ENCODE measurements at places on chromosomes 5 and 9.

GRCh38 chr5:32848681-32849080, 137.6 kb downstream of the NPR3 start:
- DNase-seq, result no peak

DNA sequence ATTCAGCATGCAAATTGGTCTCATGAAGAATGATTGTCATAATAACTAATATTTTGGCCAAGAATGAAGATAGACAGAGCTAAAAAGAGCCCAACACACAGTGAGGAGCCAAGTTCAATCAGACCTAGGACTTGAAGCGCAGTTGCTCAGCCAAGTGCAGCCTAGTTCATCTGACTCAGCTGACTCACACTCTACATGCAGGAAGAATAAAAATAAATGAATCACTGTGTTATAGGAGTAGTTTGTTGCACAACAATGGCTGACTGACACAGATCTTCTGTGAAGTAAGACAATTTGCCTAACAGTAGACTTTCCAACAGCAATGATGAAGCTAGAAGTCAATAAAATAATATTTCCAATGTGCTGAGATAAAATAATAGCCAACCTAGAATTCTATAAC, 261.5 kb downstream of the CEMIP2 start:
- DNase-seq, result peak; percentile 18

- no peak for DNase-seq
Measured at GRCh38 chr5:39717176-39717897, 292.6 kb upstream of the DAB2 start.

GRCh38 chr5:160105686-160106360, 13.4 kb downstream of the PWWP2A start:
- DNase-seq, result no peak

- DNase-seq, result no peak
Measured at GRCh38 chr5:59584858-59585846, 308.4 kb downstream of the PDE4D start.

- no peak for DNase-seq
Measured at GRCh38 chr5:173297813-173298212, 30.4 kb downstream of the STC2 start.

DNA sequence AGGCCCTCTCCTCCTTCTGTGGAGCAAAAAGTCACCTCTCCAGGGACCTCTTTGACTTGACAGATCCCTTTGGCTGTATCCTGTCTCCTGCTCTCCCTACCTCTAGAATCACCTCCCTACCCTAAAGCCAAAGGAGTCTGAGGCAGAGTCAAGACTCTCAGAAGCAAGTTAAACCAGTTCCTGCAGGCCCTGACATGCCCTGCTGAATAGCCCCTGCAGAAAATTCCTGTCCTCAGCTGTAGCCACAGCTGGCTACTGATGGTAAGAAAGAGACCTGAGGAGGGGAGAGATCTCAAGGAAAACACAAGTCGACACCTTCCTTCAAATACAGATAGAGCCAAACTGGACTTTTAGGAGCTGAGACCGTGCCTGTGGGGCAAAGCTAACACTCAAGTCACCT, 23.7 kb upstream of the UBAP2 start:
- DNase-seq, result no peak

- DNase-seq, result no peak
Measured at GRCh38 chr5:73256012-73256411, 83.0 kb downstream of the TMEM174 start.

DNA sequence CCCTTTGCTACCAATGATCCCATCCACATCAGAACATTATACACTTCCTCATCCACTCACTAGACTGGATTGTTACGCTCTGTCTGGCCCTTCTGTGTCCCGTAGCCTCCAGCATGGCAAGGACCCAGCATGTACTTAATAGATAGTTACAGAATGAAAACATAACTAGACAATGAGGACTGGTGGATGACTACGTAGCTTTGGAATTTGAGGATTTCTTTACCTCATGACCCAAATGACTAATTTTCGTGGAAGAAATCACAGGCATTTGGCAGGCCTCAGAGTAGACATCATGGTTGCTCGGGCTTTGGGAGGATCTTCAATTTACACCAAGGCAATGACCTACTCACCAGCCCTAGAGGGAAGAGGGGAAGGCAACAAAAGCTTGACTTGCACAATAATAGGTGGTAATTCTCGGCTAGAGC, 299.8 kb downstream of the TLE1 start:
- peak; percentile 98 for DNase-seq

GRCh38 chr5:56215019-56215830, 17.9 kb downstream of the ANKRD55 start:
- no peak for DNase-seq

DNA sequence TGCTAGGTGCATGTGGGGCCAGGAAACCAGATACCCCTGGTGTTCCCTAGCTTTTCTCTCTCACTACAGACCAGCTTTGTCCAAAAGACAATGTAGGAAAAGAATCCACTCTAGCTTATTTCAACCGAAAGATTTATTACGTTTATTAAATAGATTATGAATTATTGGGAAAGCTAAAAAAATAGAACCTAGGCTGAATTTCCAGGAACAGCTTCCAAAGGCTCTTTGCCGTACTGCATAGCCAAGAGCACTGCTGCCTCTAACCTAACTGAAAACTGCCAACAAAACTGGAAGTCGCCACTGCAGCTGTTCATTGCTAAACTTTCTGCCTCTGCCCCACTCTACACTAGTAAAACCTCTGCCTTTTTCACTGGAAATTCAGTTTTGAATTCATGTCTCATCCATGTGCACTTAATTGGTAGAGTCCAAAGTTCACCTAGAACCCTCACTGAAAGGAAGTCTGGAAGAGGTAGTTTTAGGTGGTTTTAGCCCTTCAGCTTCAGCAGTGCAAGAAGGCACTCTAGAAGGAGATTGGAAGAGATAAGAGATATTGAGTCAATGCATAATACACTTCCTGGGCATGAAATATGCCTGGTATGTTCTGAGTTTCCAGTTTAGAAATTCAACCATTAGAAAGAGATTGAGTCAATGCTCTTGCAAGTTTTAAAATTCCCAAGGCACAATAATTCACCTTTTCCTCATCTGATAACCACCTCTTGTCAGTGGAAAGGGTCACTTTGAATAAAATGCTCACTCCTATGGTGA, 927.9 kb downstream of the MAT2B start:
- no peak for DNase-seq

GRCh38 chr5:144144956-144145751, 25.3 kb downstream of the YIPF5 start:
- DNase-seq, result no peak

DNA sequence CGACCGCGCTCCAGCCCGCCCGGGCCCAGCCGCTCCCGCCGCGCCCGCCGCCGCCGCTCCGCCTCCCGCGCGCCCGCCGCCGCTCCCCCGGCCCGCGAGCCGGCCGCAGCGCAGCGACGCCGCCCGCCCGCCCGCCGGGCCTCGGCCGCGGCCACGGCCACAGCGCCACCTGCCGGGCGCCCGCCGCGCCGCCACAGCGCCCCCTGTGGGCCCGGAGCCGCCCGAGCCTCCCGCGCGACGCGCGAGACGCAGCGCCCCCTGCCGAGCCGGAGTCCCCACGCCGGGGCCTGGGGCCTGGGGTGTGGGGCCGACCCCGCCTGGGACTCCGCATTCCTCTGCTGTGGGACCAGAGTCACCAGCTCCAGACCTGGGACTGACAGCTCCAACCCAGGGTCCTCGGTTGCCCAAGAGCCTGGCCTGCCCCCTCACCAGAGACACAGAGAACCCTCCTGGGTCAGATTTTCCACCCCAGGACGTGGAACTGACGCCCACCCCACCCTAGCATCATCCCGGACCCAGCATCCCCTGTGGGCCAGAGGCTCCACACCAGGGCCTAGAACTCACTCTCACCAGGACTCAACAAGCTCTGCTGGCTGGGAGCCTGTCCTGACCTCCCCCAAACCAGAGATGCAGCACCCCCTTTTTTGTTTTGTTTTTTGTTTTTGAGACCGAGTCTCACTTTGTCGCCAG, at the start of gene RAPGEF1:
TSS of gene RAPGEF1 (minus strand) at position 118 of the 690 bp plus-strand sequence. CDS start 246 bp downstream, outside the sequence.
- no peak for DNase-seq

DNA sequence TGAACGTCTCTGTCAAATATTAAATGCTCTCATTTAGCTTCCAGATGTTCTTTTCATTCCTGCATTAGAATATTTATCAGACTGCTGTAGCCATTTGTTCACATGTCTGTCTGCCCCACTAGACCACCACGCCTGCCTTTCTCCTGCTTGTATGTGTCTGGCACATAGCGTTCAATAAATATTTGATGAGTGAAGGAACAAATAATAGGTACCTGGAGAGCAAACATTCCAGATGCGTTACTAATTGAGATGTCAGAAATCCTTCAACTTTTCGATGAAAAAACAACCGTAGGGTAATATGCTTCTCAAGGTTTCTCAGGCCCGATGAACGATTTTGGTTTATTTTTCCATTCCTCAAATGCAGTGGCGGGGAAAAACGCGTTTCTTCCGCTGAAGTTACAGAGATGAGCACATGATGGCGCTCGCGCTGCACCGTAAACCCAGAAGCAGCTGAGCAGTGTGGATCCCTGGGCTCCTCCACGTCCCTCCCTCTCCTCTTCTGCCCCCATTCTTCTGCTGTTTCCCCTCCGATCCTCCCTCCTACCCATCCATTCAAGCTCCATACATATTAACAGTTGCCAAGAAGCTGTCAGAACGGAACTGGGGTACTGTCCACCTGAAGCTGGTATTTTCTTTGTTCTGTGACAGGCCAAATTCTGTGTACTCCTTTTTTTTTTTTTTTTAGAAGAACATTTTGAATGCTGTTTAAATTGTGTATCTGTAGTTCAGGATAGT, 245.4 kb downstream of the MPDZ start:
- DNase-seq, result peak; percentile 75

DNA sequence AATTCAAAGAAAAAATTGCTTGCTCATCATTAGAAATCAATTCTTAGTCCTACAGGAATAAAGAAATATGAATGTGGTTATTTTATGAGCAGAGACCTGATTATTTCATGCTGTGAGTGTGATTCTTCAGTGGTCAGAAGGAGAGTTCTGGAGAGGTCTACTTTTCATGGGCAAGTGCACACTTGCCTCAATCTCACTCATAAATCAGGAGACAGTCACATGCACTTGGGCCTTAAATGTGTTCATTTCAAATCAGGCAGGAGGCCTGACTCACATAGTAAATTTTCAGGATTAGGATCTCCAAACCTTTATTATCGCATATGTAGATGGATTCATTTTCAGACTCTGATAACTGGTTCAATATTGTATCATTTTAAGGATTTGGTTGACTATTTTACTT, 323.2 kb upstream of the CCNH start:
- DNase-seq, result no peak

DNA sequence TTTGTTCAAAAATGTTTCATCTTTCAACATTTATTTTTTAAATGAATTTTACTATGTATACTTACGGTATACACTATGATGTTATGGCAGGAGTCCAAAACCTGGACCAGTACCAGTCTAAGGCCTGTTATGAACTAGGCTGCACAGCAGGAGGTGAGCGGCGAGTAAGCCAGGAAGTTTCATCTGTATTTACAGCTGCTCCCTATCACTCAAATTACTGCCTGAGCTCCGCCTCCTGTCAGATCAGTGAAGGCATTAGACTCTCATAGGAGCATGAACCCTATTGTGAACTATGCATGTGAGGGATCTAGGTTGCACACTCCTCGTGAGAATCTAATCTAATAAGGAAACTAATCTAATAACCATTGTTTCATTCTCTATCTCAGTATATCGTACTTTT, 715.5 kb upstream of the PTPRD start:
- no peak for DNase-seq

DNA sequence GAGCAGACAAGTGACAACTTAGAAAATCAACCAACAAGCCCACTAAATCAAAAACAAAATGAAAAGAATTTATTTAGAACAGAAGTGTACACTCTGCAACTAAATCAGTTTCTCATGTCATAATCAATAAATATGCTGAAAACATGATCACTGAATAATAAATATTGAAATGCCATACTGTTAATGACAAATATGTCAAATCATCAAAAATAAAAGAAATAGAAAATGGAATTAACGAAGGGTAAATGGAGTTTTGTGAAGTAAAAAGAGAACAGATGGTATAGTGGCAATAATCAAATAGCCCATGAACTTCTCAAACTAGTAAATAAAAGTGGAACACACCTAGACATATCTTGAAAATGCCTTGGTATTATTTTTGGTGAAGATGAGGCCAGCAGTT, 744.9 kb downstream of the TAF11L14 start:
- DNase-seq, result no peak

DNA sequence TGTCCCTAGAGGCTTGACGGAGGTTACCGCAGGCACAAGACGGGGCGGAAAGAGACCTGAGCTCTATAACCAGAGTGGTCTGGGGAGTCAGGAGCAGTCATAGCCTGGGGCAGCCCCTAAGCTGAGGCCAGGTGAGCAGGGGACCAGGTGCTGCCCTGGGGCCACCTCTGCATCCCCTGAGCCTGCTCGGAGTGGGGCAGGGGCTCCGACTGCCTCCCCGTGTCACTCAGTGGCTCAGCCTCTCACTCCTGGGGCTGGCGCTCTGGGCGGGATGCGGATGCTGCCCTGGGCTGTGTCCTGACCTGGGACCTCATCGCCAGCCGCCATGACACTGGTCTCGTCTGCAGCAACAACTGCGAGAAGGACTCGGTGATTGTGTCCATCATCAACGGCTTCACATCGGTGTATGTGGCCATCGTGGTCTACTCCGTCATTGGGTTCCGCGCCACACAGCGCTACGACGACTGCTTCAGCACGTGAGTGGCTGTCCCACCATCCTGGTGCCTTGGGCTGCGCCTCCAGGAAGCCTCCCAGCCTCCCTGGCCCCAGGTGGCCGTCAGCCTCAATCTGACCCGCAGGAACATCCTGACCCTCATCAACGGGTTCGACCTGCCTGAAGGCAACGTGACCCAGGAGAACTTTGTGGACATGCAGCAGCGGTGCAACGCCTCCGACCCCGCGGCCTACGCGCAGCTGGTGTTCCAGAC, 8.8 kb upstream of the SLC6A18 start:
- no peak for DNase-seq

DNA sequence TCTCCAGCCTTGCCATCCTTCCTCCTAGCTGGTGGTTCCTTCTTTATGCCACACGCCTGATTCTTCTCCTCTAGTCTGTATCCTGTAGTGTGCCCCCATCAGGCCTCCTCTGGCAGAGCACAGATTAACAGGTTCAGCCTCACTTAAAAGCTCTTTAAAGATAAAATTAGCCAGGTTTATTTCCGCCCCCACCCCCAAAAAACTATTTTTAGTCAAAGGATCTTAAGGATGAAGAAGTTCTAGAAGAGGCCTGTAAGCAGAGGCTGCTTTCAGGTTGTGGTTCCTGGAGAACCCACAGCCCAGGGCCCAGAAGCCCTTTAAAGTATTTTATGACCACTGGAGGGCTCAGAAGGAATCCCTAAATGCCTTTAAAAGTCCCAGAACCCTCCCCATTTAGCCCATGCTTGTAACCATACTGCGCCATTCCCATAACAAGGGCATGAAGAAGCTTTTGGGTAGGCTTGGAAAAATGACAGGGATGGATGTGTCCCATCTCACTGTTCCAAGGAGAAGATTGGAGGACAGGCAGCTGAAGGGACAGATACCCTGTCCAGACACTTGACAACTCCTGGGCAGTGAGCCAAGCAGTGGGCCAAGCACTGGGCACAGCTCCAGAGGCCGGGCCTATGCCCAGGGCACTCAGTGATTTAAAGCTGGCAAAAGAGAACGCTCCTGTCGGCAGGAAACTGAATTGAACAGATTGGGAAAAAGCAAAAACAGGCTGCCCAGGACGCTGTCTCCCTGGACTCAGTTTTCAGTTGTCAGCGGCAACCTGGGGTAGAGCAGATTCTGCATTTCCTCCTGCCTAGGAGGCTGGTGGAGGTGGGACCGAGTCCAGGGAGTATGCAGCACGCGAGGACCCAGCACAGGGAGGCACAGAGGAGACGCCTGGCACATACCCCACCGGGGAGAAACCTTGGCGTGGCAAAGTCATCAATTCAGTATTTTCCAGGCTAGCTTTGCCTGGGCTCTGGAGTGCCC, 106.3 kb upstream of the SSBP2 start:
- DNase-seq, result no peak

GRCh38 chr9:94212091-94212490, 47.0 kb upstream of the ZNF169 start:
- DNase-seq, result peak; percentile 53
